Ureter (tissue), 1 donor: ENCODE measurements at places on chromosomes 4 and X. TPM values are rescaled to one million over a fixed set of nuclear protein-coding genes. Genes with fewer than 3 reads are reported as not detected.

- no peak for DNase-seq
Observed at GRCh38 chr4:136392576-136392975, 1139.7 kb downstream of the PCDH18 start.

- no peak for DNase-seq
Observed at GRCh38 chr4:153759407-153760316, at the start of gene RNF175. Gene RNF175, minus strand, starts transcription at chr4:153760024. Its CDS starts 162 bp downstream, at chr4:153759862.

GRCh38 chr4:164438321-164438720, 315.6 kb upstream of the SMIM31 start:
- no peak for DNase-seq

DNA sequence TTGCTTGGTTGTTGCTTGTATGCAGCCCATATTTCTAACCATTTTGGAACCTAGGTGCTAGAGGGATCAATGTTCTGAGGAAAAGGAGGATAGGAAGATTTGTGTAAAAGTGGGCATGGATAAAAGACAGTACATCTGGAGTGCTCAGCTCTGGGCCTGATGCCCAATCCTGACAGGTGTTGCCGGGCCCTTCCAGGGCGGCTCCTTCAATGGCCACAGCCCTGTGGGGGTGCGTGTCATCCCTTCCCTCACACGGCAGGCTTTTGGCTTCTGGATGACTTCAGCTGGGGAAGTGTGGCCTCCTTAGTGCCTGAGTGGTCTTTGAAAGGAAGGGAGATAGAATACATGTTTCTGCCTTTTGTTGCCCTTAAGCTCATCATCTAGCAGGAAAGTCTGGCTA, 47.2 kb downstream of the NELFA start:
- no peak for DNase-seq

The TMEM144 gene
- 26.2 TPM for total RNA-seq
